NCI-H526 (cell line): ENCODE measurements at places on chromosomes 4 and X.
A peak's percentile ranks its signal among the peaks of the same experiment; 100 is the strongest.

- DNase-seq, result no peak
Measured at GRCh38 chr4:68615699-68616422, 39.7 kb upstream of the UGT2B17 start.

DNA sequence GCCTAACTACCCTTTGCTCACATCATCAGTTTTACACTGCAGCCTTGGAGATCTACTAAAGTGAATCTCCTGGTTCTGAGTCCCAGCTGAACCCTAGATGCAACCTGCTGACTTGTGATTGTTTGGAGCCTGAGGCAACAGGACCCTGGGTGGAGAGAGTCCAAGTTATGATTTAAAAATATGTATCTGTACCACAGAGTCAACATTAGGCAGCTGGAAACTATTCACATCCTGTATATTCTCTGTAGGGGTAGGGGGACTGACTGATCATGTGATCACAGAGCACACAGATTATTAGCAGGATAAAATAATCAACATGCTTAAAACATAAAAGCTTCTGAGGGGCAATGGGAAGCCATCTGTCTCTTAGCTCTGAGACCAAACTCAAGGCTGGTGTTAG is 52.1 kb downstream of the CT47B1 start:
- DNase-seq, result no peak

- no peak for DNase-seq
Measured at GRCh38 chrX:73214426-73215094, at the start of gene NAP1L2. TSS of gene NAP1L2 (minus strand) at chrX:73214851. CDS start at chrX:73214492, 359 bp downstream.

- DNase-seq, result peak; percentile 6
Measured at GRCh38 chr4:150782311-150782710, 200.4 kb downstream of the MAB21L2 start.

- DNase-seq, result peak; percentile 31
Measured at GRCh38 chrX:21487832-21488231, 113.6 kb downstream of the CNKSR2 start.

DNA sequence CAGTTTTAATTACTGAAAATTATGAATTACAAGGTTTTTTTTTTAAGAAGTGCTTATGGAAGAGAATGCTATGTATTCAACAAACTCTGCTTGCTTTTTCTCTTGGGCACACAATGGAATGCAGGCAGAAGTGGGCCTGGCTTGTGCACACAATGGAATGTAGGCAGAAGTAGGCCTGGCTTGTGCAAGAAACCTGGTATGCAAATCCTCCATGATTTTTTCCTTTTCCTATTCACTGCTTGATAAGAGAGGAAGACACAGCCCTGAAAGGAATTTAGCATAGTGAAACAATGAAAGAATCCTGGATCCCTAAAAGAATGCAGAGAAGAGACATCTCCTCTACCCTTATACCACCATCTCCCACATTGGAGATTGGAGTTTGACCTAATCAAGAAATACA is 138.4 kb downstream of the COL25A1 start:
- peak; percentile 47 for DNase-seq

DNA sequence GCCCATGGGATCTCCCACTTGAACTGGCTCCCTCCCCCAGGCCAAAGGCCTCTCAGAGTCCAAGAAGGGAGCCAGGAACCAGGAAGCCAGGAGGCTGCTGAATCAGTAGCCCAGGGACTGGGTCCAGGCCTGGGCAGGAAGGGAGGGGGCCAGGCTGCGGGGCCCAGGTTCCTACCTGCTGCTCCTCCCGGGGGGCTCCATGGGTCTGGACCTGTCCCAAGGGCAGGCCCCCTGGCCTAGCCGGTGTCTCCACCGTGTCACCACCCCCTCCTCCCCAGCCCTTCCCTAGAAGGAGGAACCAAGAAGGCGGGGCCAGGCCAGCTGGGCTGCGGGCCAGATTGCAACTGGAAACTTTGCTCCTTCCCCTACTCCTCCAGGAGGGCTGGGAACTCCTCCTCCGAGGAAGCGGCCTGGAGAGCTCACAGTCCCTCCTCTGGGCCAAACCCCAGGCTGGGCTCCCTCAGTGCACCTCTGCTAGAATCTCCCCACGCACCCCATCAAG is at the start of gene IQSEC2:
Gene IQSEC2 (minus strand): TSS at position 264 of the 502 bp plus-strand sequence.
- no peak for DNase-seq

- no peak for DNase-seq
Measured at GRCh38 chr4:149702414-149703293, 113.0 kb downstream of the IQCM start.

DNA sequence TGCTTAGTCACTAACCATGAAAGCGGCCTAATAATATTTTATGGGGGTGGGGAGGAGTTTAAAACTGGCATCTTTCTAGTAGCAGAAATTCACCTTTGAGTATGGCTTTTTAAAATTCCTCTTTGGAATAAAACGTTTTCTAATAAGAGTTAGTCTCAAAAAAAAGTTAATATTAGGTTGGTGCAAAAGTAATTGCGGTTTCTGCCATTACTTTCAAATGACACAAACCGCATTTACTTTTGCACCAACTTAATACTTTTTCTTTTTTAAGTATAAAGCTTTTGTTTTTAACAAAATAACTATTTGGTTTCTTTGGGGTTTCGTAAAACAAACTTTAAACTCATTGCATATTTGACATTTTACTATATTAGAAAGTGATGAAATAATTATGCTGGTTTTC is 68.4 kb downstream of the FBXO8 start:
- DNase-seq, result no peak

- DNase-seq, result no peak
Measured at GRCh38 chr4:25060963-25061340, 30.2 kb upstream of the LGI2 start.

GRCh38 chr4:164997941-164998340 is 20.5 kb upstream of the TRIM61 start:
- DNase-seq, result no peak

DNA sequence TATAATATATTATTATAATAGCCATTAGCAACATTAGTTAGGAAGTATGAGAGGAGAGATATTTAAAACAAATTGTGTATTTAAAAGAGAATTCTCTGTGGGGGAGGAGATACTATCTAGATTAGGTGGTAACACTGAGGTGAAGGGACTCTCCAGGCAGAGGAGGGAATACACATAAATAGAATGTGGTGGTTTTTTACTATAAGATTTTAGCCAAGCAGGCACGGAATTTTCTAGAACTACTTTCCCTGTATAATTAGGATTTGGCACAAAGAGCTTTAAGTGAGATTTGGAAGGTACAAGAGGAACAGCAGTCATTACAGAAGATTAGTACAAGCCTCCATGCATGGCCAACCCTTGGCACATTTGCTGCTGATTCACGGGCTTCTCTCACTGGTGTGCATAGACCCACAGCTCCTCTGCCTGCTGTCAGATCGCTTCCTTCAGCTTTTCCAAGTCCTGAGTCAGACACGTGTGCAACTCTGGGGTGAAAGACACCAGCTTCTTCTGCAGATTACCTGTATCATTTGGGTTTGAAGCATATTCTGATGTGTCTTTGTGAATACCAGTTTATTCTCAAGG is 685.5 kb downstream of the KCTD8 start:
- DNase-seq, result no peak

DNA sequence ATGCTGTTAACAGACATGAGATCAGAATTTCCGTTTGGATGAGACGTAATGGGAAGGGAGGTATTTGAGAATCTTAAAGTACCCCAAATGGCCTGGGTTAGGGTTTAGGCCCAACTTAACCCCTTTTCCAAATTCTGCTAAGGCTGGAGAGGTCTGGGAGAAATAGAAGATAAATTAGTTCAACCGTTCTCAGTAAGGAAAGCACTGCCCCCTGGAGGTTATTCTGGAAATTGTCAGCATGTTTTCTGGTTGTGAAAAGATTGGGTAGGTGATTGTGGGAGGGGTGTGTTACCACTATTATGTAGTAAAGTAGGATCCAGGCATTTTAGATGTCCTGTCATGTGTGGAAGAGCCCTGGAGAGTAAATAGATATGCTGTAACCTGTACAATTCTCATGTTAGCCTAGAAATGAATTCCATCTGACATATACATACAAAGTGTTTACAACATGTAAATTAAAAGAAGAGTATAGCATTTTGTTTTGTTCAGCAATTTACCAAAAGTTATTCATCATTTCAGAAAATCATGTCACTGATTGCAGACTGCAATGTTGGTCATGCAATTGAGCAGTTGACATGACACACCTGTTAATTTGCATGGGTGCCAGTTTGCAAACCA is 26.8 kb upstream of the GRXCR1 start:
- DNase-seq, result peak; percentile 74

GRCh38 chr4:82818664-82819662 is 20.4 kb upstream of the SCD5 start:
- DNase-seq, result no peak
